Right hindlimb (tissue), 1 donor: ENCODE measurements at places on chromosomes 3 and 15.

DNA sequence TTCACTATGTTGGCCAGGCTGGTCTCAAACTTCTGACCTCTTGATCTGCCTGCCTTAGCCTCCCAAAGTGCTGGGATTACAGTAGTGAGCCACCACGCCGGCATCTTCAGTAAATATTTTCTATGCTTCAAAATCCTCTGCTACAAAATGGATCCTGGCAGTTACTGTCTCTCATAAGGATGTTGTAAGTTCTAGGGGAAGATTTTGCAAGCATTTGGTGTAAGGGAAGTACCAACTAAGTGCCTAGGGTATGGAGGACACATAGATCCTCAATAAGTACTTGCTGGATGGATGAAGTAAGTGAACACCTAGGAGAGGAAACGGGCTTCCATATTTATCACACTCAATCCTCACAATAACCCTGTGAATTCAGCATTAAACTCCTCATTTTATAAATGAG is 6.6 kb downstream of the TM4SF4 start:
- DNase-seq: no peak

GRCh38 chr3:126716057-126716456 is 12.0 kb downstream of the CHCHD6 start:
- DNase-seq: no peak

DNA sequence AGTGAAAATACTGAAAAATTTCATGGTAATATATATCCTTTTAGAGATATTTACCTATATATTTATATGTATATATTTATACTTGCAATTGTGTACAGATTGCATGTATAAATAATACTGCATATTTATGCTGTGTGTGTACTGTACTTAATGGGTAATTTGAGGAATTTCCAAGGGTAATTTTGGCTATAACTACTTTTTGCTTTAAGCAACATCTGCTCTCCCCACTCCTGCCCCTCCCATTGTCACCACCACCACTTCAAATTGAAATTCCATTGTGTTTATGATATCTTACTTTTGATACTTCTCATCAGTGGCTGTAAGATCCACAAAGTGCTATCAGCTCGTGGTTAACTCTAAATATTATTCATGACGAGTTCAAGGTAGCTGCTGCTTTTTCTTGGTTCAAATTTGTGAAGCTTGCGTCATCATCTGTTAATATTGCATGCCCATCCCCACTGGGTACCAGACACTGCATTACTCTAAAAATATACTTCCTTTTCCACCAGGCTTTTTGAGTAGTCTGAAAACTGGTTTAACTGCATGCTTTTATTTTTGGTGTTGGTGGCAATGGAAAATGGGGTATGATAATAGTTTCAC is 91.7 kb upstream of the MITF start:
- DNase-seq: no peak

DNA sequence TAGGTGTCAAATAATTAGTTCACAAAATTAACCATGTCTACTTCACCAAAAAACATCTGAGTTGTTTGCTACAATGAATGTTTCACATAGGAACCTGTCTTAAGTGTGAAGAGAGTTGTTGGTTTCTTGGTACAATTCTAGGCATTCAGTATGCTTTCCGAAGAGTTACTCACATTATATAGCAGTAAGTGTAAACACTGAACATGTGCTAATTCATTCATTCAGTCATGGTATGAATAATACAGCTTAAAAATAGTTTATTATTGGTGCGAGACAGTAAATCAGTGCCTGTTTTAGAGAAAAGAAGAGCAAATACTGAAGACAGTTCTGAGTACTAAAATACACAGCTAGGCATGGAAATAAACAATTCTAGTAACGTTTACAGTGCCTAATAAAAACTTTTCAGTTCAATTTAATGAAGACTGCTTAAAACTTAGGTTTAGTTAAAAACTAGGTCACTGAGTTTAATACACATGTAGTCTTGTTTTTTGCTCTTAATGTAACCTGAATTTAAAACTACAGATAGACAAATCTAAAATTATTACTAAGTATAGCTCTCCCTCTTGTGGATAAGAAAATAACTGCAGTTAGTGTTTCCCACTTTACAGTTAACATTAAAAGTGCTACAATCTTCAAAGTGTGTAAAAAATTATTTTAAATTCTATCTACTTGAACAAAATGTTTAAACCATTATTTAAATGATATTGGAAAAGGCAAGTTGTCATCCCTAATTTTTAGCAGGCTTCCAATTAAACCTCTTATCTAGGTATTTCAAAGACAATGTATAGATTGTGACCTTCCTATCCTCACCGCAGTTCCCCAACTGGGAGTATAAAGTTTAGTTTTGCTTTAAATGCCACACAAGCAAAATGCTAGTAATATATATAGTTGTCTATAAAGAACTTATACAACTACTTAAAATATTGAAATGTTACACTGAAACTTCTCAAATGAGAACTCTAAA is 20.1 kb upstream of the ZCWPW2 start:
- DNase-seq: no peak

GRCh38 chr15:59119625-59120024 is 14.7 kb downstream of the CCNB2 start:
- no peak for DNase-seq

GRCh38 chr3:188003188-188004171 is 150.5 kb upstream of the LPP start:
- no peak for DNase-seq

DNA sequence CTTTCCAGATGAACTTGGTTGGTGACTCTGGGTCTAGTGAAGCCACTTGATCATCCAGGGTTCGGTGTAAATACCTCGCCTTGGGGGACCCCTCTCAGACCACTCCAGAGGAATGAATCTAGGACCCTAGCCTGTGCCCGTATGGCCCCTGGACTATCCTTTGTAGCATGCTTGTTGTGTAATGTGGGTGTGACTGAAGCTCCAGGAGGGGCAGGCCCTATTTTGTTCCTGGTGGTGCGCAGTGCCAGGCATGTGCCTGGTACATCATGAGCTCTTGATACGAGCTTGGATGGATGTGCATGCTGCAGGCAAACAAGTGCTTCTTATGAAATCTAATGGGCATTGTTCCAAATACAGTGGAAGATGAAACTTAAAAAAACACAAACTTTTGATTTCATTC is 82.8 kb downstream of the EBLN2 start:
- DNase-seq: no peak

GRCh38 chr15:50881121-50882048 is 27.1 kb upstream of the AP4E1 start:
- no peak for DNase-seq

DNA sequence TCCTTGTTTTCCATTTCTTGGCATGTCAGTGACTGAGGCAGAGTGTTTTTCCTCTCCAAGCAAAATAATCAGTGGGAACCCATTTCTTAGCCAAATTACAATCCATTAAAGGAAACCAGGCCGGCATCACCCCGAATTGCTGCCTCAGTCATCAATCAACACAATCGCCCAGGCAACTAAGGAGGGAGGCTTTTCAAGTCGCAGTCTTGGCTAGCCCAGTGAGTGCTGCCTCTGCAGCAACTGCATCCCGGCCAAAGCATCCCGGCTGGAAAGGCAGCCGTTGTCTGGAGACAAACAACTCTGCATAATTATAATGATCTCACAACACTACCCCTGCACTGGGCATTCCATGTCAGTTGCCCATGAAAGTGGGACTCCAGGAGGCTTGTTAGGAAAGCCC is 213.5 kb upstream of the PRICKLE2 start:
- DNase-seq: no peak

DNA sequence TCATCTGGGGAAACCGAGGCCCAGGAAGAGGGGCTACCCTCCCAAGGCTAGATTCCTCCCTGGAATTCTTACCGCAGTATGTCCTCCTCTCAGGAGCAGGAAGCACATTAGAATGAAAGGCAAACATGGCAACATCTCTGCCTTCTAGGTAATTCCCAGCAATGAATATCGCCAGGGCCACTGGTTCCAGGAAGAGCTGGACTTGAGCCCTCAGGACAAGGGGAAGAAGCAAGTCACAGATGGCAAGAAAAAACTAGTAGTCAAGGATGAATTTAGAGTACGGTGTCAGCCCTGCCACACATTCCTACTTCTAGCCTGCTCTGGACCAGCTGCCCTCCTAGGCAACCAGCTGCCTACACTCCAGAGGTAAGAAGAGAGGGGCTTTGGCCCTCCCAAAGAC is 42.9 kb downstream of the MEGF11 start:
- no peak for DNase-seq
